Activated naive CD4-positive, alpha-beta T cell treated with anti-CD3 and anti-CD28 coated beads for 36 hours (primary cell): ENCODE measurements at places on chromosomes 5 and 9.
A peak's percentile ranks its signal among the peaks of the same experiment; 100 is the strongest.

DNA sequence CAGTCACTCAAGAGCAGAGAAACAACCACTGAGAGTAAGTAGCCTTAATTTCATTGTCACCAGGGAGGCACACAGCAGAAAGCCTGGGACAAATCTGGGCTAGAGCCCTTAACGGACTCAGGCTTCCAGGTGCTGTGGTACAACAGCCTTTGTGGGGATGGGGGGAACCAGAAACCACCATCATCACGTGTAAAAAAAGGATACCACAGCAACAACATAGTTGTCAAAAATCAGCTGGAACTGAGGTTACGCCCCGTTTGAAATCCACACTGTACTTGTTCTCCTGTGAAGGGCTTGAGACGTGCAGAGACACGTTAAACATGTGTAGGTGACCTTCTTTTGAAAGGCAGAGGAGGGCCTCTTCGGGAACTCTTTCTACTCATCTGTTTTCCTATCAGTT is 16.6 kb upstream of the PLPP1 start:
- DNase-seq = no peak

- no peak for DNase-seq
These were observed 94.4 kb upstream of the MAP1B start for GRCh38 chr5:72012906-72013305.

DNA sequence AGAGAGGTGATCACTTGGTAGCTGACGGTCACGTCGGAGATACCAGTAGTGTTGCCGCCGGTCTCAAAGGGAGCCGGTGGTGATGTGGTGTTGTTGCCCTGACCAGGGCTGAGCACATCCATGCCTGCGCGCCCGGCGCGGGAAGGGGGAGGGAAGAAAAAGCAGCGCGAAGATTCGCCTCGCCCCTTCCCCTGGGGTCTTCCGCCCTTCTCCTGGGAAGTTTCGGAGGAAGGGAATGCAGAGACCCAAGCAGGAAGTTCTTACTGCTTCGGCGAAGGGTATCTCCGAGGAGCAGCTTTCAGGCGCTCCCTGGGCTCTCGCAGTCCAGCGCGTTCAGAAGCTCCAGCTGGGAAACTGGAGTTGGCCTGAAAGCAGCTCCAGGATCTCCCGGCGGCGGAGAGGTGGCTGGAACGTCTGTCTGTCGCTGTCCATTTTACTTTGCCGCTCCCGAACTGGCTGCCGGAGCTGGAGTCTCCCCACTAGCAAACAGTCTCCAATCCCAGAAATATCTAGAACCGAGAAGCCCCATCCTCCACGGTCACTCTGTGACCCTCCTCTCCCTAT is 565 bp downstream of the HTR1A start:
- DNase-seq = no peak

DNA sequence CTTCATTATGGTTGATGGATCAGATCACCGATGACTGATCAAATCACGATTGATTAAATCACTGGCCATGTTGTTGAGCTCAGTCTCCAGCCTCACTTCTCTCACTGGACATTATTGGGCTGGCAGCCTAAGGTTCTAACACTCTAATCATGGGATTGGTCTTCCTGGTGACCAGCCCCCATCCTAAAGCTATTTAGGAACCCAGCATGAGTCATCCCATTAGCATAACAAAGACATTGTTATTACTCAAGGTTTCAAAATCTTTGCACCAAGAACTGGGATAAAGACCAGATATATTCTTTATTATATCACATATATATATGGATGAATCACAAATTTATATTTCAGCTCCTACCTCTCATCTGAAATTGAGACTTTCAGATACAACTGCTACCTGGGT is 272.1 kb upstream of the IL12B start:
- DNase-seq = no peak

DNA sequence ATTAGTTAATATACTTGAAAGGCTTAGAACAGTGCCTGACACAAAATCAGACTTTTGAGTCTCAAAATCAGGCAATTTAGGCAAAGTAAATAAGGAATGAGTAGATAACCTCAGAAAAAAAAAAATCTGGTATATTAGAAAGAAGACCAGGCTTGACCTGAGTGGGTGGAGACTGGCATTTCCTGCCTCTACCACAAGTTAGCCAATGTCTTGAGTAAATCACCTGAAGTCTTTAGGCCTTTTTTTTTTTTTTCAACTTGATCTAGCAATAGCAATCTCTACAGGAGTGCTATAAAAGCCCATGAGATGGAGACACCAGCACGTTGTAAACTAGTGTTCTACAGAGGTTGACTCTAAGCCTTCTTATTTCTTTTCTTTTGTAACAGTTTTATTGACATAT is 104.2 kb upstream of the RASEF start:
- DNase-seq = no peak

DNA sequence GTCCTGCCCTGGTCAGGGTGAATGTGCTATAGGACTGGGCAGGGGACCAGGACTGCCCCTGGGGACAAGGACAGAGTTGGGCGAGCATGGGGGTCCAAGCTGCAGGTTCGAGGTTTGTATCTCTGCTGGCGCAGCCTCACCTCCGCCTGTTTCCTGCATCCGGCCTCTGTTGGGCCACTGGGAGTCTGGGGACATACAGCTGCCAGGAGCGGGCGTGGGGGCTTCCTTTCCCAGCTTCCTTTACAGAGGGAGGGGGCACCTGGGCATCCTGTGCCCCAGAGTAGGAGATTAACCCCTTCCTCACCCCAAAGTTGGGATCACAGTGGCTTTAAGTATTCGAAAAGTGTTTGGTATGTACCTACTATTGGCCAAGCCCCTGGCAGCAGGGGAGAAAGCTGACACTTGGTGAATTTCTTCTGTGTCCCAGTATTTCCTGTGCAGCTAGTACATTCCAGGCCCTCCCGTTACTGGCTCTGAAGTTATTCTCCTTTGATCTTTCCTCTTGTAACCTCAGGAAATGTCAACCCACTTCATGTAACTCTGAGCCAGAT is 19.0 kb downstream of the OLFML2A start:
- no peak for DNase-seq

DNA sequence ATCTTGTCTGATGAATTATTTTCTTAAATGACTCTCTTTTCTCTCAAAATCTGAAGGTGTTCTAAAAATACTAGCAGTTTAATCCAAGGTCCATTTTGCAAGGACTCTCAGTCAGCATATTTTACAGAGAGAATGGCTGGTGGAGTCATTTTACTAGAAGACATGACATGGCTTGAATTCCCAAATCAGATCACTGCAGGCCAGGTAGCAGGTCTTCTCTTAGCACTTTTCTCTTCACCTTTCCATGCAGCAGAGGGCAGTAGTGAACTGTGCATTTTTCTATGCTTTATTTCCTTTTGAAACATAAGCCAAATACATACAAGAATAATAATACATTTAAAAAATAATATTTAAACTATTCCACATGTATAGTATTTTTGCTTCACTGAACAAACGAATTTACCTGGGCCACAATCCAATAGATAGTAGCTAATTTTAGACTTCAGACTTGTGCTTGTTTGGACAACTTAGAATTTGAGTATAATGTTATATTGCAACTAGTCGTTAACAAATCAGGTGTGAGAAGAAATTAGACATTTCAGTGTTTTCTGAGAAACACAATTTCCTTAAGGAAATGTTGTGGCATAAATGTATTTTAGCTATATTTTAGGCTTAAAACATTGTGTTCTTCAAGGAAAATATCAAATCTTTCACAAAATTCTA is 289.4 kb upstream of the DAB2 start:
- peak; percentile 66 for DNase-seq

GRCh38 chr5:157390551-157391297 is 69.3 kb upstream of the NIPAL4 start:
- peak; percentile 84 for DNase-seq

GRCh38 chr5:18576586-18576985 is 942.3 kb downstream of the TAF11L14 start:
- no peak for DNase-seq

GRCh38 chr9:2819165-2819564 is 24.7 kb downstream of the PUM3 start:
- DNase-seq = no peak

DNA sequence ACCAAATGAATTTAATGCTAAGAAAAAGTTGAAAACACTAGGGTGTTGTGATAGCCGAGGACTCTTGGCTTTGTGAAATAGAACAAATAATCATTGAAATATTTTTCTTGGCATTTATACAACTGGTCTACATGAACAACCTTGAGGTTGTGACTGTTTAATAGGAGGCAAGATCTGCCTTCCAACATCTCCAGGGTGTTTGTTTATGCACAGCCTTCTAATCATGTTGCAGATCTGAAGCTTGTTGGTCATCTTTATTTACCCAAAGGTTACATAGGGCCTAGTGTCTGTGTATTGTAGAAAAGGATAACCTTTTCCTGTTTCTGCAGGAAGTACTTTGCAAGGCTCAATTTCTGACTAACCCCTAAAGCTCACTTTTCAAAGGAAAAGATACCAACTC is 65.2 kb upstream of the RANBP3L start:
- no peak for DNase-seq

DNA sequence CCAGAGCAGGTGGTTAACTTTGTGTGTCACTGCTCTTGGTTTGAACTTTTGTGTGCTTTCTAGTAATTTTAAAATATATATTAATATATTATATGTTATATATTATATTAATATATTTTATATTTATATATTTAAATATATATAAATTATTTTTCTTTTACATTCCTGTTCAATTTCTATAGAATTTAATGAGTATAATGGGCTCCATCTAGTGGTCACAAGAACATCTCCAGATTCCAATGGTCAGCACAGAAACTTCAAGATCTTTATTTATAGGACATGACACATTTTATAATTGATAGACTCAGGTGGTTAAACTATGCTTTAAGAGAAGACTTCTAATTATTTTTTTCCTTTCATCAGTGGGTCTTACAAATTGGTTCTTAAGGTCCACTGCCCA is 39.1 kb downstream of the COL23A1 start:
- DNase-seq = no peak
